A172 (cell line): ENCODE measurements at places on chromosomes 6 and 20. TPM values are rescaled to one million over a fixed set of nuclear protein-coding genes. Genes with fewer than 3 reads are reported as not detected.

Gene CMTR1
- 24.1 and 26.3 TPM in 2 replicates for total RNA-seq

- DNase-seq: no peak
These were observed 86.7 kb upstream of the NAA20 start for GRCh38 chr20:19930426-19930825.

- peak; percentile 86 for DNase-seq
These were observed 130.5 kb downstream of the WDR27 start for GRCh38 chr6:169571123-169571962.

GRCh38 chr20:57657535-57658446 is 37.6 kb upstream of the ZBP1 start:
- DNase-seq: peak; percentile 29

DNA sequence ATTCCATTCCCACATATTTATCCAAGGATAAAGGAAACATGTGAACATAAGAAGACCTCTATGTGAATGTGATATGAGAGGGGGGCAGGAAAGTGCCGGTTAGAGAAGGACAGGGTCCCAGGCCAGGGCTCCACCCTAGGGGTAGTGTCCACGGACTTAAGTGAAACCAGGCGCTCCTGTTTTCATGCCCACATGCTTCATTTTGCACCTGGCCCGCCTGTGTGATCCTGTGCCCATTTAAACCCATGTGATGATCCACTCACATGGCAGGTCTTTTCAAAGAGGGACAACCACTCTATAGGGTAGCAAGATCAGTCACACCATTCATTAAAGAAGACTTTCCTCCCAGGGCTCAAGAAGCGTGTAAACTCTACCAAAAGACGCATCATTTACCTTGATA is 865.3 kb upstream of the GJE1 start:
- no peak for DNase-seq

DNA sequence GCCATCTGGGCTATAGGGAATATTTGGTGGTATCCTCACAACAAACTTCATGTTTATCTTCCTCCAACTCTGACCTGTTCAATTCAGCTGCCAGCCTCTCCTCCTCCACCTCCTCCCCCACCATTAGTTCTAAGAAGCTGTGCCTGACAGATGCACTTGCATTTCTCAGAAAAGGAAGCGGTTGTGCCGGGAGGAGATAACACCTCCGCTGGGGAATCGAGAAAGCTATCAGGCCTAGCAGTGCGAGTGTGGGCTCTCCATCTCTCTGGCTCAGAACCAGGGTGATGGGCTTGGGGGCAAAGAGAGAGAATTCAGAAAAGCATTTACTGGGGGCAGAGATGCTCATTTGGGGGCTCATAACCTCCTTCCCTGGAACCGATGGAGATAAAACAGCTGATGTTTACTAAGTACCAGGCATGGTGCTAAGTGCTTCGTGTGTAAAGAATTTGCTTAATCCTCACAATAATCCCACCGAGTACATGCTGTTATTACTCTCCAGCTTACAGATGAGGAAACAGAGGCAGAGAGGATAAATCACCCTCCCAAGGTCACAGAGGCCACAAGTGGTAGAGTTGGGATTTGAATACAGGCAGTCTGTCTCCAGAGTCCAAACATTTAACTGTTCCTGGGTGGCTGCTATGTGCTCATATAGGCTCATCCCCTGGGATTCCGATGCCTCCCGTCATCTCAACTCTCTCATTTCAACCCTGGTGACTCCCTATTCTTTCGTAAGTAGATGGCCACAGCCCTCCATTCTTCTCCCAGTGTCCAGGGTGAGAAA is 38.3 kb downstream of the COX4I2 start:
- peak; percentile 61 for DNase-seq

DNA sequence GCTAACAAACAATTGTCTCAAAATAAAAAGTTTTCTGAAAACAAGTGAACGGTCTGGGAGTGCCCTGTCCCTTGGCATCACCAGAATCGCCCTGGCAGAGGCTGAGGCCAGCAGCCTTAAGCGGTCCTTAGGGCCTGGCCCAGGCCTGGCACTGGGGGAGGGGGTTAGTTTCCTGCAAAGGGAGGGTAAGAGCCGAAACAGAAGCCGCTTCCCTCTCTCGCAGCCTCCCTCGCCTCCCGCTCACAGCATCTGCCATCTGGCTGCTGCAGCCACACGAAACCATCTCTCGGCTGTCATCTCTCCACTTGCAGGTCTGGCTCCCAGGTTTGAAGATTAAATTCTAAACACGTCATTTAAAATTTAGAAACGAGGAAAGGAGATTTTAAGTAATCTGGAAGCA is 31.5 kb downstream of the PMEPA1 start:
- no peak for DNase-seq

DNA sequence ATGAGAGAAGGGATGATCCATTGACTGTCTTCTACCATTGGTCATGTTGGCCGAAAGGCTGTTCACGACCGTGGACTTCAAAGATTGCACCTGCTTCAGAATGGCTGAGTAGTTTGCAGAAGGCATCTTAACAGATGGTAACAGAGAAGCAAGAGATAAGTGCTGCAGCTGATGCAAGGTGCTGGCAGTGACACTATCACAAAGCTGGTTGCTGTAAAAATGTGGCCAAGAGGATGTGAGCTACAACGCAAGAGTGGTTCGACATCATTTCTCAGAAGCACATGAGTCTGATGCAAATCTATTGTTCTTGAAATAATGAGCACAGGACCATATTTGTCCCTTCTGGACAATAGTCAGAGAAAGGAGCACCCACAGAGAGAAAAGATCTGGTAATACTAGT is 27.0 kb upstream of the ANKEF1 start:
- DNase-seq: no peak
